CD8-positive, alpha-beta memory T cell (primary cell): ENCODE measurements at places on chromosomes 1 and 21. TPM values are rescaled to one million over a fixed set of nuclear protein-coding genes. Genes with fewer than 3 reads are reported as not detected.

OR2T2 gene
- total RNA-seq: not detected

SPATC1L gene
- total RNA-seq: 5.0 TPM

FMOD gene
- 0.51 TPM for total RNA-seq

DNA sequence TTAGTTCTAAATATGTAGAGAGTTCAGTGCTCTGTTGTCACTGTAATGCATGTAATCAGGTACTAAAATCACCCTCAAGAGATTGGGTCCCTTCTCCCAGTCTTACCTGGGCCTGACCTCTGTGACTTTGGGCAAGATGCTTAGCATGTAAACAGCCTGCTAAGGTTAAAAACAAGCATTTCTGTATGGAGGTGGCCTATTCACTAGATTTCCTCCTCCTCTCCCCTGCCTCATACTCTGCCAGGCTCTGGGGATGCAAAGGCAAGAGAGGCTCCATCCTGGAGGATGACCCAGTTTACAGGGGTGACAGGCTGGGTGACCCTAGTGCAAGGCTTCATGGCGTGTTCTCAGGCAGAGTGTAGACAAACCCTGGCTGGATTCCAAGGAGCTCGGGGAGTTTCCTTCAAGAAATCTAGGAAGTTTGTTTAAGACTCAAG is 28.8 kb downstream of the VANGL2 start:
- H3K27ac ChIP-seq: peak overlapping the region; percentile 40
- no peaks in the 10 kb centered on the region for H3K36me3 ChIP-seq
- H3K27me3 ChIP-seq: no peaks in the 10 kb centered on the region
- no peak for DNase-seq
- no peak overlapping the region for H3K4me3 ChIP-seq

DNA sequence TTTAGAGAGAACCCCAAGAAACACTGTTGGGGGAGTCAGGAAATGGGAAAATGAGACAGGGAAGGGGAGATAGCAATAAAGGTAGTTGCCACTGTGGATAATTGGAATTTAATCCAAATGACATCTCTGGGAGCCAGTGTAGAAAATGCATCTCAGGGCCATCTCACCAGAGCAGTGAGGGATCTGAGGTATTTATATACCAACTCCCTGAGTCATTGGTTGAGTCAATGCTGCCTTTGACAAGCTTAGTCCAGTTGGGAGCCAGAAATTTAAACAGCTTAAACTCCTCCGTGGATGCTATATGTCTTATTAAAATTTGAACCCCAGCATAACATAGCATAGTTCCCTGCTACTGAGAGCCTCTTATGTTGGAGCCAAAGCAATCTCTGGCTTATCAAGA is 140.3 kb downstream of the SLC30A10 start:
- H3K36me3 ChIP-seq: no peaks in the 10 kb centered on the region
- H3K4me1 ChIP-seq: no peaks in the 10 kb centered on the region
- DNase-seq: no peak

- no peak for DNase-seq
- no peak overlapping the region for H3K27ac ChIP-seq
- H3K4me1 ChIP-seq: no peaks in the 10 kb centered on the region
- H3K36me3 ChIP-seq: no peaks in the 10 kb centered on the region
- H3K4me3 ChIP-seq: no peak overlapping the region
Measured at GRCh38 chr1:21531241-21531640, 22.0 kb downstream of the ALPL start.

DNA sequence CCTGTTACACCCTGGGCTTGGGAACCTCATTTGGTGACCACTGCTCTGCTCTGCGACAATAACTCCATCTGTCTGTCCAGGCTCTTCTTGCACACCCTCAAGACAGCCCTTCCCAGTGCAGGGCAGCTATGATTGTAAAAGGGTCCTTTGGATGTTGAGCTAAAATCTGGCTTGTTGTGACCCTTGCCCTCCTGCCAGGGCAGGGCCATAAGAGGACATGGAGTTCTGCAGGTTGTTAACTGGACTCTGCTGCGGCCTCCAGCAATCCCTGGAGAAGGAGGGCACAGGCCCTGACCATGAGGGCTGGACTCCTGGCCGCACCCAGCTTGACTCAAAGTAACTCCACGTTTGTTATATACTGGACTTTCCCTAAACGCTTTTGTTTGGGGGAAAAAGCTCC is 41.2 kb downstream of the DHCR24 start:
- no peaks in the 10 kb centered on the region for H3K27me3 ChIP-seq
- no peak overlapping the region for H3K4me3 ChIP-seq
- no peaks in the 10 kb centered on the region for H3K4me1 ChIP-seq
- no peak for DNase-seq

- H3K27me3 ChIP-seq: no peaks in the 10 kb centered on the region
- peaks cover 42% of the 10 kb centered on the region for H3K4me1 ChIP-seq
- DNase-seq: no peak
- H3K36me3 ChIP-seq: no peaks in the 10 kb centered on the region
- peak overlapping the region; percentile 74 for H3K4me3 ChIP-seq
- H3K27ac ChIP-seq: peak overlapping the region; percentile 74
Measured at GRCh38 chr21:44874240-44874496, 678 bp upstream of the PTTG1IP start.

DNA sequence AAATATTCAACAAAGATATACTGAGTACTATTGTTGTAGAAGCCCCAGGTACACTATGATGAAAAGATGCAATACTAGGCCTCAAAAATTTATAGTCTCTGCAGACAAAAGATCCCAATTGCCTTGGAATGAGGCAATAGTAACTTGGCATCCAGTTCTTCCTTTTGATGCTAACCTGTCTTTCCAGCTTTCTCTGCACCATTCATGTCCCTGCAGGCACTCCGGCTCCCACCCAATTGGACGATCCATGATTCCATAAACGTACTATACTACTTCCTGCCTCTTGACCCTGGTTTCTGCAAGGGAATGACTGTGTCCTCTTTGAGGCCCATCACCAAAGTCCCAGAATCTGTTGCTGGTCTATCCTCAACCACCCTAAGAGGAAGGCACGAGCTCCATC is 8.0 kb upstream of the TAGLN2 start:
- H3K27ac ChIP-seq: no peak overlapping the region
- H3K36me3 ChIP-seq: no peaks in the 10 kb centered on the region
- peaks cover 9% of the 10 kb centered on the region for H3K4me1 ChIP-seq
- no peaks in the 10 kb centered on the region for H3K27me3 ChIP-seq
- no peak for DNase-seq
- no peak overlapping the region for H3K4me3 ChIP-seq

DNA sequence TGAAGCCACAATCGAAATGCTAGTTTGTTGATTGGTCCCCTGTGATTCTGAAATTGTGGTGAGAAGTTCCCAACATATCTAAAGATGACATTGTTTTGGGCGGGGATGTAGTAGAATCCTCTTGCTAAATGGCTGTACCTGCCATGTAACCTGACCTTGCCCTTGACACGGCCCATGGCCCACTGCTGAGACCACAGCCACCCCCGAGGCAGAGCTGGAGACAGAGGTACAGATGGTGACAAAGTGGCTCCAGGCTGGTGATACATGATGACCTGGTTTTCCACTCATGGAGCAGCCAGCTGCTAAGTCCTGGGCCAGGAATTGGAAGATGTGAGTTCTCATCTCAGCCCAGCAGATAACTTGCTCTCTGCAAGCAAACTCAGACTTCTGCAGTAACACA is 226.5 kb downstream of the FOXD2 start:
- no peaks in the 10 kb centered on the region for H3K36me3 ChIP-seq
- H3K27ac ChIP-seq: no peak overlapping the region
- no peak for DNase-seq

GRCh38 chr1:226098870-226099835 is 36.6 kb downstream of the H3-3A start:
- peaks cover 13% of the 10 kb centered on the region for H3K4me1 ChIP-seq
- peak; percentile 21 for DNase-seq
- no peak overlapping the region for H3K4me3 ChIP-seq
- H3K27ac ChIP-seq: no peak overlapping the region
- H3K27me3 ChIP-seq: no peaks in the 10 kb centered on the region

- H3K27me3 ChIP-seq: no peaks in the 10 kb centered on the region
- H3K36me3 ChIP-seq: no peaks in the 10 kb centered on the region
- H3K4me1 ChIP-seq: no peaks in the 10 kb centered on the region
- H3K27ac ChIP-seq: no peak overlapping the region
Measured at GRCh38 chr1:8015809-8016165, 10.3 kb downstream of the ERRFI1 start.

DNA sequence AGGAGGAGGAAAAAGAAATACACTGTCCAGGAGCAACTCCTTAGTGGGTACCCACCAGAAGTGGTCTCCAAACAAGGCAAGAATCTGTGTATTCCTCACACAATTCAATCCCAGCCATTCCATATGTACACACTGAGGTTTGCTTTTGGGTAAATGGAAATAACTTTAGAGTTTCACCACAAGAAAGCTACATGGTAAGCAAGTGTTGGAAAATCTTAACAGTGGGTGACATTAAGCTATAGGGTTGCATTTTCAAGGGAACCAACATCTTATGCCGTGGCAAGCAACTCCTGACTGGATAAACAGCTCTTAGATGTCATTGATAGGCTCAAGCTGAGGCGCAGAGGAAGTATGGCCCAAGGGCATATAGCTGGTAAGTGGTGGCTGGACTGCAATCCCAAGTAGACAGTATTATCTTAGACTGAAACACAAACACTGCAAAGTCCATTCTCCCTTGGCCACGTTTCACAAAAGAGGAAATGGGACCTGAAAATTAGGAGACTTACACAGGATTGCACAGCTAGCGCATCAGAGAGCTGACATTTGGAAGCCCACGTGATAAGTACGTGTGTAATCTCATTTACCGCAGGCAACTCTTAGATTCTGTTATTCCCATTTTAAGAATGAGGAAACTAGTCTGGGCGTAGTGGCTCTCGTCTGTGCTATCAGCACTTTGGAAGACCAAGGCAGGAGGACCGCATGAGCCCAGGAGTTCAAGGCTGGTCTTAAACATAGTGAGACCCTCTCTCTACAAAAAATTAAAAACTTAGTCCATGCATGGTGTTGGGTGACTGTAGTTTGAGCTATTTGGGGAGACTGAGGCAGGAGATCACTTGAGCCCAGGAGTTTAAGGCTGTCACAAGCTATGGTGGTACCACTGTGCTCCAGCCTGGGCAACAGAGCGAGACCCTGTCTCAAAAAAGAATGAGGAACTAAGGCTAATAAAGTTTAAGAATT is 4.0 kb upstream of the BRWD1 start:
- peaks cover 7% of the 10 kb centered on the region for H3K4me1 ChIP-seq
- H3K27me3 ChIP-seq: no peaks in the 10 kb centered on the region
- H3K27ac ChIP-seq: peak overlapping the region; percentile 48

GRCh38 chr1:55685560-55685959 is 470.4 kb upstream of the USP24 start:
- no peaks in the 10 kb centered on the region for H3K4me1 ChIP-seq
- H3K27me3 ChIP-seq: no peaks in the 10 kb centered on the region
- no peak for DNase-seq
- no peak overlapping the region for H3K4me3 ChIP-seq
- no peak overlapping the region for H3K27ac ChIP-seq

- peak overlapping the region; percentile 65 for H3K27ac ChIP-seq
- H3K27me3 ChIP-seq: no peaks in the 10 kb centered on the region
- no peak overlapping the region for H3K4me3 ChIP-seq
- no peaks in the 10 kb centered on the region for H3K36me3 ChIP-seq
- DNase-seq: no peak
Measured at GRCh38 chr21:29649406-29649814, 290.4 kb downstream of the GRIK1 start.

GRCh38 chr1:26282401-26282918 is 2.6 kb downstream of the SH3BGRL3 start:
- no peak overlapping the region for H3K4me3 ChIP-seq
- H3K27ac ChIP-seq: peak overlapping the region; percentile 24
- H3K27me3 ChIP-seq: no peaks in the 10 kb centered on the region
- peaks cover 1% of the 10 kb centered on the region for H3K36me3 ChIP-seq
- H3K4me1 ChIP-seq: peaks cover 91% of the 10 kb centered on the region

DNA sequence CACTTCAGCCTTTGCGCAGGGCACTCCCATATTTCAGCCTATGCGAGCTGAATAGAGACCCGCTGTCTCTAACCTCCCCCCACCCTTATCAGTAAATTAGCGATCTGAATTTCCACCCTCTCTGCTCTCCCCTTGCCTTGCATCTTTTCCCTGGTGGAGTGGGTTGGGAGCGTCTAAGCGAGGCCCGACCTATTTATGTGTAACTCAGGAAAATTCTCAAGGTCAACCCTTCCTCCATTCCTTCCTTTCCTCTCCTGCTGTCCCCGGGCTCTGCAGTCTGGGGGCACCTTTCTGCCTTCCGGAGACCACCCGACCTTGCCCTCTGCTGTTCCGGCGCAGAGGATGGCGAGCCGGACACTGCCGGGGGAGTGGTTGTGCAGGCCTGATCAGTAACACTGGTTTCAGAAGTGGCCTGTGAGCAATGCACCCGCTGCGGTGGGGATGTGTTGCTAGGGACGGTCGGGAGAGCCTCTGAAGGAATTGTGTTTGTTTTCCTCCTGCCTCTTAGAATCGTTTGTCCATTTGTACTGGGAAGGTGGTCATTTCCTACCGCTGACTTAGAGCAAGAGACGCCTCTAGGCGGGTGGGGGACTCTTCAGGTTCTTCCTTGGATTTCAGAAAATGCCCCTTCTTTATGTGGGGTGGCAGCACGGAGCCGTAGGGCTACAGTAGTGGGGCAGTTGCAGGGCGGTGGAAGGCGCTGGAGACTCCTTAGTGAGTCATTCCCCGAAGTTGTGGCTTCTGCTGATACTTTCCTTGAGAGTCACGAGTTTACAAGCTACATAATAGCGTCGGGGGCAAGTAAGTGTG is 513 bp downstream of the MGST3 start:
- H3K4me3 ChIP-seq: peak overlapping the region; percentile 96
- peak overlapping the region; percentile 92 for H3K27ac ChIP-seq
- H3K27me3 ChIP-seq: no peaks in the 10 kb centered on the region
- H3K4me1 ChIP-seq: peaks cover 13% of the 10 kb centered on the region
- H3K36me3 ChIP-seq: no peaks in the 10 kb centered on the region
- peak; percentile 14 for DNase-seq

DNA sequence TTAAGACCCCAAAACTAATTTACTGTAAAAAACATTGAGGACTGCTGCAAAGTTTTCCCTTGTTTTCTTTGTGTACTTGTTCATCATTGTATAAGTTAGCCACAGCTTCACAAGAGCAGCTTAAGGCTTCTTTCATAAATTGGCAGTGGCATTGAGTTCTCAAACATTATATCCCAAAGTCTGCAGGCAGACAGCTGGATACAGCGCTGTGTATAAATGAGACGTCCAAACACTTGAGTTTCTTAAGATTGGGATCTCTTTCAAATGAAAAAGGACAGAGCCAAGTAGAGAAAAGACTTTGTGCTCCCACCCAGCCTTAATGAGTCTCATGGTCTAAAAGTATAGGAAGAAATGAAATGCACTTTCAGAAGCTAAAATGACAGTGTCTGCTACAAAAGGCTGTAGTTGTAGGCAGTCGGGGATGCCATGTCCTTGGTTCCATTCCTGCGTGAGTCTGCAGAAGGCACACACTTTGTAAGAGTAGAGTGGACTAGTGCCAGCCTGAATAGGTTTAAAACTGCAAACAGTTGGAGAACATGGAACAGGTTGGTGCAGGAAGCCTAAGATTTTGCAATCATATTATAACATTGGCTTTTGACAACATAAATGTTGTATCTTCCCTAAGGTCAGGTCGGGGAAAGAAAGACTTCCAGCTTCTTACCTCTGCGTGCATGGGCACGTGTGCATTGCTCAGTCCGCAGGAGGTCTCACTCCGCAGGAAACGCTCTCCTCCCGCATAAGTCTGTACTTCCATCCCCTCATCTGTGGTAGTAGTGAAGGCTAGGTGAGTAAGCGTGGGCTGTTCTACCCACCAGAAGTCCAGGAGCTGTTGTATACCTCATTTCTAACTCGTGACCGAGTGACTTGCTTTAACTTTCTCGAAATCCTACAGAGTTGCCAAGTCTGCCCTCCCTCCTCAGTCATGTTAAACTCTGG is 94.4 kb downstream of the CD247 start:
- no peak overlapping the region for H3K27ac ChIP-seq
- DNase-seq: no peak
- H3K4me1 ChIP-seq: peaks cover 11% of the 10 kb centered on the region

- H3K4me3 ChIP-seq: no peak overlapping the region
- H3K27ac ChIP-seq: no peak overlapping the region
- H3K27me3 ChIP-seq: no peaks in the 10 kb centered on the region
- H3K36me3 ChIP-seq: no peaks in the 10 kb centered on the region
Measured at GRCh38 chr1:20950679-20951078, 163.6 kb upstream of the HP1BP3 start.
